Activated naive CD4-positive, alpha-beta T cell treated with Interleukin-2 at 50 U/mL for 16 hours (primary cell): ENCODE measurements at places on chromosomes 1 and 21.
A peak's percentile ranks its signal among the peaks of the same experiment; 100 is the strongest.

DNA sequence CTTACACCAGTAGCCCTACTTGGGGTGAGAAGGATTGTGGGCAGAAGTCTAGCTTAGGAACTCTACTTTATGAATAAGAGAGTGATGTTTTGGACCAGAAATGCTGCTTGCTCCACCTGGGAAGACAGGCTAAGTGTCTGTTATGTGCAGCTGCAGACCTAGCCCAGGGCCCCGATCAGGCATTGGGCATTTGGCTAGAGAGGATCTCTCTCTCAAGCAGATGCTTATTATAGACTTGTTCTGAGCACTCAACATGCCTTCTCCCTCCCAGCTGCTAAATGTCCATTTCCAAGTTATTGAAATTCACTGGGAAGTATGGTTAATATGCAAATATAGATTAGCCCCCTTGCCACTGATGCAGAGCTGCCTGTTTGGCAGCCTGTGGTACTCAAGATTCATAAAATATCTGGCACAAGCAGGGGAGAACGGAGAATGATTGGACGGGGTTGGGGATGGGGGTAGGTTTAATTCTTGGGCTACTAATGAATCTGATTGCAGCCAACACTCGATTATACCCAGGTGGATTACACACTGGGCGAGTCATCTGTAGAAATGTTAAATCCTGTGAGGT lies 115.9 kb downstream of the KCND3 start:
- no peak for DNase-seq

GRCh38 chr1:43774359-43774758 lies 67.0 kb downstream of the ST3GAL3 start:
- no peak for DNase-seq

- no peak for DNase-seq
Measured at GRCh38 chr1:211541720-211542477, 37.1 kb downstream of the SLC30A1 start.

GRCh38 chr1:157773493-157774350 lies 3.2 kb downstream of the FCRL2 start:
- DNase-seq: no peak

GRCh38 chr1:37064039-37064438 lies 29.7 kb upstream of the GRIK3 start:
- DNase-seq: no peak

DNA sequence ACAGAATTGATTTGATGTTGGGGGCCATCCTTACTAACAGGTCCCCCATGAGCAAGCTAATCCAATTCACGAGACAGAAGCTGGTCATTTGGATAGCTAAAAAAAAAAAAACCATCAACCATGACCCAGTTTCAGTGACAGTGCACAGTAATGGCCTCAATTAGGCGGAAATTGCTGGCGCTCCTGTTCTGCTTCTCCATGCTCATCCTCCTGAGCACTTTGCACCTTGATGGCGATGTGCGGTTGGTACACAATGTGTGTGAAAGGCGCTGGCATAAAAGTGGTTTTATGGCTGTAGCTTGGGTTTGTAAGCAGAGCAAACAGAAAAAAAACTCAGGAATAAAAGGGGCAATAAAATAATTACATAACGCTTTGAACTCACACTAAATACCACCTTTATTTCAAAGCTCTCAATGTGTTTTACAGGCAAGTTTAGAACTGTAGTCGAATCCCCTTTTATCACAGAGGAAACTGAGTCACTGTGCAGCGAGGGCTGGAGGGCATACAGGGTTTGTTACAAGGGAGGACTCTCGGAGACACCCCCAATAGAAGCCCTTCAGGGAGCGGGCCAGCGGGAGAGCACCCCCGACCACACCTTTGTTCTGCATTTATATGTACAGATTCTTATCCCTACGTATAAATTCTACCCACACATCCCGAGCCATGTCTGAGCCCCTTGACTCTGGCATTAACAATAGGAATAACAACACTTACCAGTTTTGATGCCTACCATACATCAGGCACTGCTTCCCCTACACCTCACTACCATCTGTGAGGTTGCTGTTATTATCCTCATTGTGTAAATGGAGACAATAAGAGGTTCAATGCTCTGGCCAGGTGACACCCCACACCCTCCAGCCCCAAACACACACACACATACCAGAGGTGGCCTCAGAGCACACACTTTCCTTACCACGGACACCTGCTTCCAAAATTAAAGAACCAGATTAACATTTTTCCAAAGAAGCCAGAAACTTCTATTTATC lies 213.5 kb upstream of the IRF2BP2 start:
- DNase-seq: no peak

DNA sequence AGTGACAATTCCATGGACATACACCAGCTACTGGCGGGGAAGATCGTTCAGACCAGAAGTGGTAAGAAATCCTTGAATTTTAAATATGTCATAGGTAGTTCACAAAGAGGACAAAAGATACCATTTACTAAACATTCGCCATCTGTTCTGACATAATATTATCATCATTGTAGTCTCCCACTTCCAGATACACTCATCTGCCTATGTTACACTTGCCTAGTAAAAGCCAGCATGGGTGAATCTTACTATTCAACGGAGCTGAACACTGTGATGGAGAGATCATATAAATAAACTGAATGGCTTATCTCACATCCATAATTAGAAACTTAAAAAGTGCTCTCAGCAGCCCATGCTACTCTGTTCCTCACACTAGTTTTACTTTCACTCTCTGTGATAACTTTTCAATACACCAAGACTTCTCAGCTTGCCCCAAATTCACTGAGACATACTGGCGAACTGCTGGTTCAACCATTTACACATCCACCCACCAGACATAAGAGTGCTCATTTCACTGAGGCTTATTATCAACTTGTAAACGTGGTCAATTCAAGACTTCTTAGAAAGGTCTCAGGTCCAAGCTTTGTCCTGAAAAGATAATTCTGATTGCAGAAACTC lies 463 bp upstream of the PRRC2C start:
- no peak for DNase-seq

- DNase-seq: no peak
Measured at GRCh38 chr1:73611681-73612080, 586.3 kb downstream of the LRRIQ3 start.

DNA sequence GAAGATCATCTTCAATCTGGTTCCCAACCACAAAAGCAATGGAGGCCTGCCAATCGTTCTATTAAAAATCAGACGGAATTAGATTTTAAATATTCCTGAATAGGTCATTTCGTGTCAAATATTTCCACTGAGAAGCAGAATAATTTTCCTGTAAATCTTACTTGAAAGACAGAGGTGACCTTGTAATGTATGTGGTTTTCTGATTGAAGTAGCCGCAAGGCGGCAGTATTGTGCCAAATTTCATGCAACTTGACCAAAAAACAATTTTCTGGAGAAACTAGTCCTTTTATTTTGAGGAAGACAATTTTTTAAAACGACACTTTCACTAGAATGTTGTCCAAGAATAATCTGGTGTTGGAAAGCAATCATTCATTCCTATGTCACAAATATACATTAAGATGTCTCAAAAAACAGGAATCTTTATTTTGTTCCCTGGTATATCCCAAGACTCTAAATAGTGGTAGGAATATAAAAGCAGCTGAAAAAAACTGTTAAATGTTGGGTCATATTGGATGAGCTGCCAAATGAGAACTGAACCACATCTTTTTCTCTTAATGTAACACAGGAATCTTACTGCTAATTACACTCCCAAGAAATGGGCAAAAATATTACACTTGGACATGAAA lies 33.6 kb downstream of the SPAG17 start:
- DNase-seq: peak; percentile 6

GRCh38 chr1:169160845-169161495 lies 54.5 kb downstream of the ATP1B1 start:
- no peak for DNase-seq

DNA sequence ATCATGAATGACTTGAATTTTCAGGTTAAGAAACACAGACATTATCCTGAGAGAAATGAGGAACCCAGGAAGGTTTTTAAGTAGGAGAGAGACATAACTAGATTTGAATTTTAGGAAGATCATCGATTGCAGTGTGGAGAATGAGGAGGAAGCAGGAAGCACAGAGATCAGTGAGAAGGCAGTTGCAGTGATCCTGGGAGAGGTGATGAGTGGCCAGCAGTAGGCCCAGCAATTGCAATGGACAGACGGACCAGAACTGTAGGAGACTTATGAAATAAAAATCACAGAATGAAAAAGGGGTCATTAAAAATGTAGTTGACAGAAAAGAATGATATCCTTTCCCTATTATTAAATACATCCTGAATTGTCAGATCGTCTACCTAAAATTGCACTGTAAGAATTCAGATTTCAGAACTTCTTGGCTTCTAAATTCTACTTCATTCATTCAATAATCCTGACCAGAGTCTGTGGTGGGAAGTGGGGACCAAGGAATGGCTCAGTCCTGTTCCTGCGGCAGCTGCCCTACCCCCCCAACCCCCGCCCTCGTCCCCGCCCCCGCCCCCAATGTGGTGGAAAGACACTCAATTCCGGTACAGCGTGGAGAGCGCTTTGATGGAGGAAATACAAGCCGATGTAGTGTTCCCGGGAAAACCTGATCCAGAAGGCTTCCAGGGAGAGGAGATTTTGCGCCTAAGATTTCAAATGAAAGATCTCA lies 35.1 kb downstream of the SLC2A1 start:
- DNase-seq: no peak

GRCh38 chr1:119733754-119734153 lies 22.0 kb downstream of the PHGDH start:
- no peak for DNase-seq

- DNase-seq: no peak
Measured at GRCh38 chr1:110239441-110240430, 29.6 kb downstream of the KCNC4 start.

- DNase-seq: no peak
Measured at GRCh38 chr1:57345916-57346315, 77.9 kb downstream of the DAB1 start.

DNA sequence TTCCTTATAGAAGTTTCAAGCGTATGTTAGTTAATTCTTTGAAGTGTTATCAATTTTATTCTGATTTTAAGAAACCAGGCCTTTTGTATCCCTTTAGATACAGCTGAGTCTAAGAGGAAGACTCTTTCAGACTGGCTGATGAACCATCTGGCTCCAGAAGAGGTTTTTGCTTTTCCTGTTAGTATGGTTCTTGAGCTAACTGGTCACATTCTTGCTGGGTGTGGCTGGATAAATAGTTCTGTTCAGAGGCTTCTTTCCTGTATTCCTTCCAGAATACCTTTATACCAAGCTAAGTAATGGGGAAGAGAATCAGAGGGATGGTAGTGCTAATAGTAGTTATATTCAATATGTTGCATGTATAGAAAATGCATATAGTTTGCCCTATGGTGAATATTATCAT lies 12.4 kb downstream of the HS2ST1 start:
- no peak for DNase-seq

GRCh38 chr21:28943631-28944030 lies 49.0 kb downstream of the LTN1 start:
- no peak for DNase-seq

- DNase-seq: no peak
Measured at GRCh38 chr21:29053011-29053553, 20.4 kb downstream of the CCT8 start.

DNA sequence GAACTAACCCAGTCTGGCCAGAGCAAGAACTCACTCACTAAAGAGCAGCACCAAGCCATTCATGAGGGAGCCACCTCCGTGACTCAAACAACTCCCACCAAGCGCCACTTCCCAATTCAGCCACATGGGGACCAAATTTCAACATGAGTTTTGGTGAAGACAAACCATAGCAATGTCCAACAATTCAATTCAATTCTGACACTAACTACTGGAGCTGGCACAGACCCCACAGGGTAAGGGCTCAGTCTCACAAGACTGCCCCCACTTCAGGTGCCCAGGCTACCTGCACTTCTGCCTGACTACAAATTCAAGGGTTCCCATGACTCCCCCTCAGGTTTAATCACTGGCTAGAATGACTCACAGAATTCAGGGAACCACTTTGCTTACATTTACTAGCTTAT lies 48.8 kb upstream of the RAP1A start:
- peak; percentile 43 for DNase-seq

DNA sequence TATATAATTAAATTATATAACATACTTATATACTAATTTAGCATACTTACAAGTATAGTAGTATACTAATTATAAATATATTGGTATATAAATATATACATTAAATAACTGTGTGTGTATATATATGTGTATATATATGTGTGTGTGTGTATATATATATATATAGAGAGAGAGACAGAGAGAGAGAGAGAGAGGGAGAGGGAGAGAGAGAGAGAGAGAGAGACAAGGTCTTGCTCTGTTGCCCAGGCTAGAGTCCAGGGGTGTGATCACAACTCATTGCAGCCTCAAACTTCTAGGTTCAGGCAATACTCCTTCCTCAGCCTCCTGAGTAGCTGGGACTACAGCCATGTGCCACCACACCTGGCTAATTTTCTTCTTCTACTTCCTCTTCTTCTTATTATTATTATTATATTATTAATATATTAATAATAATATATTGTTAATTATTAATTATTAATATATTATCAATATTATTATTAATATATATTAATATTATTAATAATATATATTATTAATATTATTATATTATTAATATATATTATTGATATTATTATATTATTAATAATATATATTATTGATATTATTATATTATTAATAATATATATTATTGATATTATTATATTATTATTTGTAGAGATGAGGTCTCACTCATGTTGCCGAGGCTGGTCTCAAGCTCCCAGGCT lies 185.5 kb downstream of the CRB1 start:
- no peak for DNase-seq

DNA sequence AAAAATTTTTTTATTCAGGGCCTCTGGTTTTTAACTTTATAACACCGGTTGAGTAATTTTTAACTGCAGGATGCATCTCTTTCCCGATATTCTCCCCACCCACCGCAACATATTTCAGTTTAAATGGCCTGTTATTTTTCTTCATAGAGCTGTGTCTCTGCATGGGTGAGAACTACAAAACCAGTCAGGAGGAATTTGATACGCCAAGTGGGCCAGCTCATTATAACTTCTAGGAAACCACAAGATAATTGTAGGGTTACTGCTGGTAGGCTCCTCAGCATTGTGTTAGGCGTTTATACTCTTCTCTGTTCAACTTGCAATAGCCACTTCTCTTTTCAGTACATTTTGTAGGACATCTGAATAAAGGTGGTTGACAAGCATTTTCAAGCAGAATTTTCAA lies 169.7 kb downstream of the PBX1 start:
- DNase-seq: no peak

GRCh38 chr1:110310300-110310699 lies 28.9 kb upstream of the RBM15 start:
- DNase-seq: no peak

DNA sequence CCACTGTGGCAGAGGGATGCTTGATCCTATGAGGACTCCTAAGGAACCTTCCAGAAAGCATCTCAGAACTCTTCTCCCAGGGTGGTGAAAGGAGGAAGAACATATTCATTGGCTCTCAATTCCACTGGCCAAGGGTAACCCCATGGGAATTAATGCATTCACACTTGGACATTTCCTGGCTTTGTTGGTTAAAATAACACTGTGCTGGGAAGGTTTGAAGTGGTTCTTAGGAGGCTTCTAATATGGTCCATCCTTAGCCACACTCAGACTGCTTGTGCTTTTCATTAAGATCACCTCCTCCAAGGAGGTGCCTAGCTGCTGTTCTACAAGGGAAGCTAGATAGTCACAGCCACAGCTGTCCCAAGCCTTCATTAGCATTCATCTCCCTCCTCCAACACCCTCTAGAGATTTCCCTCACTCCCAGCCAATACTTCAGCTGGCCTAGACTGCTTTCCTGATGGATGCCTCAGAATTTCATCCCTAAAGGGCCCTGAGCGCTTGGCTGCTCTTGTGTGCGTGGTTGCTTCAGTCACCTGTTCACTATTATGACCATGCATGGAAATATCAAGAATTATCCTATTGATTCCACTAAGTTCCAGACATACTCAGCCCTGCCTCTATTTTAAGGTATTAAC lies 544.4 kb downstream of the PLPP3 start:
- DNase-seq: no peak
